CD4-positive, alpha-beta T cell (primary cell): ENCODE measurements at places on chromosomes 5 and 9.

- no peak for DNase-seq
Observed at GRCh38 chr9:137476856-137477255, 17.7 kb upstream of the NSMF start.

DNA sequence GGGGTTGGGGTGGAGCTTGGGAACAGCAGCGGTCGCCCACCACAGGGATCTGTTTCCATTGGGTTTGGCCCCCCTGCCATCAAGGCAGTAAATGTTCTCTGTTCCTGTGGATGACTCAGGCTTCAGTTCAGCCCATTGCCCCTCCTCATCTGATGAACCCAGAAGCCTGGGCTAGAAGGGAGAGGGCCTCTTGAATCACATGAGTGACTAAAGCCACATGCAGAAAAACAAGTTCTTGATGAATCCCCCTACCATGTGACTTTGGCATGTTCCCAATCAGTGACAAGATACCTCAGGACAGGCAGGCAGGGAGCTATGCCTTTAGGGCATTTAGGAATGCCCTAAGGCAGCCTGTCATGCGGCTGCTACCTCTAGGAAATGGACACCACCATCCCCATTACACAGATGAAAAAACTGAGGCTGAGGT is 2.5 kb downstream of the SH3PXD2B start:
- peak; percentile 46 for DNase-seq

DNA sequence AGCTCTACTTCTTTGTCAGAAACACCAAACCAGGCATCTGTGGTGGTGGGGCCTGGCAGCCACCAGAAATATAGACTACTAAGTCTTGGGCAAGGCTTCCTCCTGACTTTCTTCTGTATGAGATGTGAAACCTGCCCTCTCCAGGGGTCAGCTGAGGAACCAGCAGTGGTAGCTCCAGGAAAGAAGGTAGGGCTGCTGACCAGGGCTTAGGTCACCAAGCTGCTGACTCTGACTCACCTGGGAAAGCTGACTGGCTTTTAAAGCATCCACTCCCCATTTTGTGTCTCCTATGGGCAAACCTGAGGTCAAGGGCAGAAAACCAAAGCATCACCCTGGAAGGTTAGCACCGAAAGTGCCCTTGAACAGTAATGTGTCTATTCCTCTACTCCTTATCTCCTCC is 10.4 kb upstream of the SH3TC2 start:
- DNase-seq = no peak

DNA sequence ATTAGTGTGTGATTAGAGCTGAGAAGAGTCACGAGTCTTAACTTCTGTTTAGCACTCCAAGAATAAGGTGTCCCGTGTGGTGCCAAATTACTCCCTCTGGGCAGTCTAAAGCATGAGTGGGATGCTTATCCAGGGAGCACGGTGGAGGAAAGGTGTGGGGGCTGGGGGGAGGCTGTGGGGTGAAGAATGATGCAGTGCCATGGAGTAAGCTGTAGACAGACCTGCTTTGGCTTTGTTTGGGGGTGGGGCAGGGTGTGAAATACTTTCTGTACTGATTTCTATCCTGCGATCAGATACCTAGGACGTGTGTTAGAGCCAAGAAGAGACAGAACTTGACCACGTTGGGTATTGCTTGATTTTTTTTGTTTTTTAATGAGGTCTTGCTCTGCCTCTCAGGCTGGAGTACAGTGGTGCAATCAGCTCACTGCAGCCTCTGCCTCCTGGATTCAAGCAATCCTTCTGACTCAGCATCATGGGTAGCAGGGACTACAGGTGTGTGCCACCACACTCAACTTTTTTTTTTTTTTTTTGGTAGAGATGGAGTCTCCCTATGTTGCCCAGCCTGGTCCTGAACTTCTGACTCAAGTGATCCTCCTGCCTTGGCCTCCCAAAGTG is 232.8 kb downstream of the MAN2A1 start:
- no peak for DNase-seq

GRCh38 chr9:96574455-96574854 is 45.2 kb downstream of the CDC14B start:
- DNase-seq = no peak

- DNase-seq = no peak
Observed at GRCh38 chr9:136441191-136441680, 1.6 kb upstream of the INPP5E start.

GRCh38 chr9:93599571-93600403 is 23.4 kb downstream of the PHF2 start:
- no peak for DNase-seq

DNA sequence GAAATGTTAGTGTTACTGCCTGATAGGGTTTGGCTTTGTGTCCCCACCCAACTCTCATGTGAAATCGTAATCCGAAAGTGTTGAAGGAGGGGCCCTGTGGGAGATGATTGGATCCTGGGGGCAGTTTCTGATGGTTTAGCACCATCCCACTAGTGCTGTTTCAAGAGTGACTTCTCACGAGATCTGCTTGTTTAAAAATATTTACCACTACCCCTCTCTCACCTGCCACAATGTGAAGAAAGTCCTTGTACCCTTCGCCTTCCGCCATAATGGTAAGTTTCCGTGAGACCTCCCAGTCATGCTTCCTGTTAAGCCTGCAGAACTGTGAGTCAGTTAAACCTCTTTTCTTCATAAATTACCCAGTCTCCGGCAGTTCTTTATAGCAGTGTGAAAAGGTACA is 2.6 kb upstream of the RFX3 start:
- peak; percentile 80 for DNase-seq

GRCh38 chr9:77433675-77434445 is 214.3 kb downstream of the GNA14 start:
- DNase-seq = peak; percentile 37
